ENCODE measurements at places on chromosomes 5 and 9. TPM values are rescaled to one million over a fixed set of nuclear protein-coding genes. Genes with fewer than 3 reads are reported as not detected.

The TSSK1B gene
- total RNA-seq, result not detected

The ANKRD20A1 gene
- 5.6 TPM for total RNA-seq

- DNase-seq, result no peak
Observed at GRCh38 chr9:75490326-75490725, 400.1 kb upstream of the PCSK5 start.

The SPINK5 gene
- 12.8 TPM for total RNA-seq

The FBXW11 gene
- total RNA-seq, result 37.5 TPM

The CCDC183 gene
- total RNA-seq, result 20.6 TPM

The SH3TC2 gene
- total RNA-seq, result 0.47 TPM

- peak; percentile 40 for DNase-seq
Observed at GRCh38 chr9:13279284-13280141, at the start of gene MPDZ. MPDZ (minus strand) TSS chr9:13279692; CDS start chr9:13250315, 29,377 bp downstream.

The FOXI1 gene
- total RNA-seq, result not detected

DNA sequence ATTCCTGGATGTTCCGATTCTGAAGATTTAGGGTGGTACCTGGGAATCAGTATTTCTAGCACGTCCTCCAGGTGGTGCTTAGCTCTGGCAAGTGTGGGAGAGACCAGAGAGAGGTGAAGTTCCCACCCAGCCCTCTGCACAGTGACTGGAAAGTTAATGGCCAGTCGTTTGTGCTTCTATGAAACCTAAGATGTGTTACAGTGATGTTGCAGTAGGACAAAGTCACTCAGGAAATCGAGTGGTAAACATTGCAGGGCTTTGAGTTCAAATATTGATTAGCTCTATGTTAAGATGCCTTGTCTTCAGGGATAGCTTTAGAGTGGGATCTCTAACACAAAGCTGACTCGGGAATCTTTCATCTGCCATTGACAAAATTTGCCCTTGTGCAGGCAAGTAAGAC lies 55.6 kb downstream of the PIK3R1 start:
- no peak for DNase-seq

DNA sequence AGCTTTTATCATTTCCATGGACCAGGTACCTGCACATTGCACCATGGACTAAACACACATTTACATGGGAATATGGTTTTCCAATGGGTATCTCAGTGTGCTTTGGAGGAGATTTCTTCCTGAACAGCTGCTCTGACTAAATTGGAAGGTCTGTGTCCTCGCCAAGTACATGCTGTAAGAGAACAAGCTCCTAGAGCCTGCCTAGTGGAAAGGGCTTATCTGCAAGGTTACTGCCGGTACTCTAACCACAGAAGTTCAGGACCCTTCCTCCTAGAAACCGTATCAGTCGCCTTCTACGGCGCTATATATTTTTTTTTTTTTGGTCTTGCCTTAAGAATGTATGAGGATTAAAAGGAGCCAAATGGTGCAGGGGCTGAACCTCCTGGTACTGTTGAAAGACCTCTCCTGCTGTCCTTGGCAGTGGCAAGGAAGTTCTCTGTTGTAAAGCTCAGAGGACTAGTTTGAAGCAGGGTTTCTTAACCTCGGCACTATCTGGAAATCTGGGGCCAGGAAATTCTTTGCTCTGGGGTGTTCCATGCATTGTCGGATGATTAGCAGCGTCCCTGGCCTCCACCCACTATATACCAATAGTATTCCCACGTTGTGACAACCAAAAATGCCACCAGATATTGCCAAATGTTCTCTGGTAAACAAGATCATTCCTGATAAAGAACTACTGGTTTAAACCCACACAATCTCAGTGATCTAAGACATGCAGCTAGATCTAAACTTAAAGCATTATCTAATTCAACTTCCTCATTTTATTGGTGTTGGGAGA lies 107.4 kb downstream of the FBXO38 start:
- no peak for DNase-seq

GRCh38 chr5:98906756-98907355 lies 22.0 kb downstream of the CHD1 start:
- DNase-seq, result no peak

GRCh38 chr5:97135868-97136267 lies 6.5 kb downstream of the LIX1 start:
- no peak for DNase-seq

The C1QTNF2 gene
- 0.56 TPM for total RNA-seq

- no peak for DNase-seq
Observed at GRCh38 chr9:91312717-91313325, 48.9 kb downstream of the AUH start.

The BTNL3 gene
- total RNA-seq, result 130 TPM

The CPLANE1 gene
- total RNA-seq, result 10.9 TPM

The MSMP gene
- not detected for total RNA-seq

The SPARC gene
- 91.3 TPM for total RNA-seq

DNA sequence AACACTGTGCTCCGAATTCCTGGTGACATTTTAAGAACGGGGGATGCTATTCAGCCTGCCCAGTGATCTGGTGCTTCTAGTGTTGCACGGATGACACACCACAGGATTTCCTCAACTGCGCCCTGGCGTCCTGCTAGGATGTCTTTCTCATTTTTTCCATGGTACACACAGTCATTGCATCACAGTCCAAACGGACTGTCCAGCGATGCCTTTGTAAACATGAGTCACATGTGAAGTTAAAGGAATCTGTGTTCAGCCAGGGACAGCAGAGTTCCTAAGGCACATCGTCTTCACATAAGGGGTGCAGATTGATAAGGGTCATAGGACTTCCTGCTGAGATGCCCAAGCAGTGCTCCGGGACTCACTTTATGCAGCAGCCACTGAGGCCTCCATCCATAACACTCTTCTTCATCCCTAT lies 9.3 kb upstream of the PTPN3 start:
- no peak for DNase-seq

The COQ4 gene
- total RNA-seq, result 51.1 TPM

DNA sequence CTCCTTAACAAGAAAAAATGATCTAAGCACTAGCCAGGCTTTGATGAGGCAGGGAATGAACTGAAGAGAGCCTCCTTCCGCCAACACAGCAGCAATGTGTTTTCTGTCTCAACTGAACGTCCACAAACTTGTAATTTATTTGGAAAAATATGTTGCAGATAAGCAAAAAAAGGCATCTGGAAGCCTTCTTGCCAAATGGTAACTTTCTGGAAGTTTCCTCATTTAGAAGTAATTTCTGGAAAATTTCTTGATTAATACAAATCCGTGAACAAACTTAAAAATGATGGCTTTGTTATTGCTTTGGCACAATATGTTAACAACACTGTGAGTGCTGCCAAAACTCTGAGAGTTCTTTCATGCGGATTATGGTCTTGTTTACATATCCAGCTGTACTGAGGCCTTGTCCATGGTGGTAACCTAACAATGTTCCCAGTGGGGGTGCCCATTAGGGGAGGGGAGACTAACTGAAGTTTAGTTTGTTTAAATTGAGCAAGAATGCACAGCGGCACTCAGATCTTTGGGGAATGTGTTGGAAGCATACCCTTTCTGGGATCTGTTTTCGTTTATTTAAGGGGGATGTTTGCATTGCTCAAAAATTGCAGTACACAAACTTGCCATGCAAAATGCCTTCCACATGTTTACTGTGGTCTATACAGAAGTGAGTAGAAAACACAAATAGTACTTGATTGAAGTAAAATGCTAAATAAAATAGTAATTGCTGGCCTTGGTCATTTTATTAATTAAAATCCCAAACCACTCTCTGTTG lies 334.7 kb downstream of the NR2F1-AS1 start:
- no peak for DNase-seq

DNA sequence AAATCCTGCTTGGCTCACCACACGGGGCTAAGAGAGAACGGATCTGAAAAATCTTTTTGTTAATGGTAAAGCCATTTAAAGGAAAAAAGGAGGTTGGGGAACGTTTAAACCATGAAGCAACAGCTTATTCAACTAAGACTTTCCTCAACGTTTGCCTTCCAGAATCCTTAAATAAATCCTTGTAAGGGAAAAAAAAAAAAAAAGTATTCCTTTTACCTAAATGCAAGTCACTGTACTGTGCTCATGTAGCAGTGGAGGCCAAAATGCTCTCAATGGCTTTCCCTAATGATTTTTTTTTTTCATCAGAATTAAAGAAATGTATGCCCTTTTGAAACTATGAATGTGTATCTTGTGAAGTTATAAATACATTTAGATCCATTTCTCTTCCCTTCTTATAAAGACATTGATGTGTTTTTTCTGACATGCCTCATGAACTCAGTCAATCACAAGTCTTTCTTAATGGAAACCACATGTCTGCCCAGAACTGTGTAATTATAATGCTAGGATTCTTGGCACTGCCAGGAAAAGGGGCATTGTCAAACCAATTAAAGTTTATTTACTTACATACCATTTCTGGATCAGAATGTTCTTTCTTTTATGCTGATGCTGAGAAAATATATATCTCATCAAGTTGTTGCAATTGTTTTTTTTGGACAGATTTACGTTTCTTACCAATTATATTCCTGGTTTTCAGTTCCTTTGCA lies 107.5 kb downstream of the EBF1 start:
- DNase-seq, result no peak

DNA sequence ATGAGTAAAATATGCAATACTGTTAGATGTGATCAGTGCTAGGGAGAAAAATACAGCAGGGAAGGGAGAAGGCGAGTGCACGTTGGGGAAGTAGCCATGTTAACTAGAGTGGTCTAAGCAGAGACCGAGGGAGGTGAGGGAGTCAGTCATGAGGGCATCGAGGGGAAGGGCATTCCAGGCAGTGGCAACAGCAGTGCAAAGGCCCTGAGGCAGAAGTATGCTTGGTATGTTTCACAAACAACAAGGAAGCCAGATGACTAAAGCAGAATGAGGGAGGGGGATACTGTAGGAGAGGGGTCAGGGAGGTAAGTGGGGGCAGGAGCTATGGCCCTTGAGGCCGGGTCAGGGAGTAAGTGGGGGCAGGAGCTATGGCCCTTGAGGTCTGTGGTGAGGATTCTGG lies 123.3 kb upstream of the BOD1 start:
- DNase-seq, result no peak

GRCh38 chr9:614431-614830 lies 227.1 kb upstream of the DMRT1 start:
- no peak for DNase-seq

The PCDHA9 gene
- total RNA-seq, result 0.08 TPM

GRCh38 chr5:141615991-141616720 lies 2.6 kb downstream of the DIAPH1 start:
- no peak for DNase-seq

DNA sequence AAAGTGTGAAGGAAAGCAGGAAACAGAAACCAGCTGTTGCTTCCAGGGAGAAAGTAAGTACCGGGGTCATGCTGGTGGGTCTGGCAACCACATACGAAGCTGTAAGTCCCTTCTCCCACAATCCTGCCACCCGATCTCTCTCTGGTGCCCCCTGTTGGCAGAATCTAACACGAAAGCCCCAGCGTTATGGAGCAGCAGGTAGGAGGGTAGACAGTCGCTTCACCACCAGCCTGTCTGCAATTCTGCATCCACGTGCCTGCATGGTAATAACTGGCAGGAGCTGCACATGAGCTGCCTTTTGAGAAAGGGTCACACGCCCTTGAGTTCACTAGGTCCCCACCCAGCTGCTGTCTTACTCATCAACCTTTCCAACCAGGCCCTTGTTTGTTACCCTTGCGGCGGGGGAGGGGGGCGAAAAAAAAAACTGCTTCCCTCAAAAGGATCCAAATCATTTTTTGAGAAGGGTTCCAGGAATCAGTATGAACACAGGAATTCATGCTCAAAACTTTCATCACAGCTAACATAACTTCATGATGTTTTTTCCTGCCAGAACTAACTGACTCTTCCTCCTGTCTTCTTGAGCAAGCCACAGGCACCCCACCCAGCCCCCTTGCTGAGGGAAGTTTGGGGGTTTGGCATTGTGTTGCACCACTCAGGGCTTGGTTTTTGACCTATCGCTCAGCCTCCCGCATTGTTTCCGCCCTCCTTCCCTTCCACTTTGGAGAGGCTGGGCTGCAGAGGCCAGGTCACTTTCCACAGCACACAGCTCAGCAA lies 19.6 kb upstream of the TMEM252 start:
- peak; percentile 45 for DNase-seq

DNA sequence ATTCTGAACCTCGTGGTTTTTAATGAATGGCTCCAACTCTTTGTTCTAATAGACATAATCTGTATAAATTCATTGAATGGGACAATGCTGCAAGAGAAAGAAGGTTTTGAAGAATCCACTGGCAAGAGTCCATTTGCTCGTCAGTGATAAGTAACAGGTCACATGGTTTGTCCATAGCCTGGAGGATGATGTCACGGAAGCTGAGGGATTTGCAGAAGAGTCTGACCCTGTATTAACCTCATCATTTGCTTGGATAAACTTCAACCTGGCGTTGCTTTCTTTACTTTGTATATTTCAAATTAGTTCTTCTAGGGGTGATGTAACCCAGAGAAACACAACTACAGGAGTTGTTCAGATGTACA lies 197.4 kb downstream of the GAS1 start:
- no peak for DNase-seq

DNA sequence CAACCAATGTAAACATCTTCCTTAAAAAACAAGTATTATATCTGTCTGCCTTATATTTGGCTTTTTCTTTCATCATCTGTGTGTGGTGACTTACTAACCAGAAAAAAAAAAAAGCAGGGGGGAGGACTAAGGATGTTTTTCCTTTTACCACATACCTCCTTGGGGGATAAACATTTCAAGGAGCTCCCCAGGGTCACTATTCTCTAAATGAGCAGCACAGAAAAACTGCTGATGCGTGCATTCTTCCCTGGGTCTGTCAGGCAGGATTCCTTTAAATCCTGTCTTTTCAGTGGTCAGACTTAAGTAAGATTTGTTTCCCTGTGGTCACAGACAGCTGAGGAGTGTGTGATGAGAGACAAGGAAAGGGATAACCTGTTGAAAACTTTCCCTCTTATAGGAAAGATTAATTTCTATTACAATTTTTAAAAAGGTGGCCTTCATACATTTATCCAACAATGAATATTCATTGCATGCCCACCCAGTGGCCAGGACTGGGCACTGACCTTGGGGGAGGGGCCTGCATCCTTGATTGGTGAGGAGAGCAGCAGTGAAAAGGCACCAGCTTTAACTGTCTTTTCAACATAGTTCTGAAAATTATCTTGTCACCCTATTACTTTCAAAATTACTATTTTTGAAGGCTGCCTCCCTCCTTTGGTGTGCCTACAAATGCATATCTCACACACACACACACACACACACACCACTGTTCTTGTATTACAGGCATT lies 123.1 kb downstream of the TLE4 start:
- no peak for DNase-seq

GRCh38 chr5:116885825-116886224 lies 311.2 kb upstream of the SEMA6A start:
- DNase-seq, result no peak

The MYMK gene
- not detected for total RNA-seq

The IFNA13 gene
- not detected for total RNA-seq

DNA sequence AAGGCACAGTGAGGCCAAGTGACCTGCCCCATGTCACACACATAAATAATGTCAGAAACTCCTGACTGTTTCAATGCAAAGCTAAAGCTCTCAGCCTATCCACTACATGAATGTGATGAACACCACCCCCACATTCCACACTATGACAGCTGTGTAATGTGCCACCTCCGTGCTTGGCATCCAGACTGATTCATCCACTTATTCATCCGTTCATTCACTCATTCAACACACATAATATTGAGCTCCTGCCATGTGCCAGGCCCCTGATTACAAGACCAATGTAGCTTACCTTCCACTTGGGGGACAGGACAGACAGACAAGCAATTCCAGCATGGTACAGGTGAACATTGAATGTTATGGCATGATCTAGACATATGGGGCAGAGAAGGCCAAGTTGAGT lies 46.2 kb upstream of the FABP6 start:
- DNase-seq, result no peak

The STPG3 gene
- not detected for total RNA-seq

All from left colon (tissue), 2 donors.